ENCODE measurements at places on chromosomes 16 and 17.
A peak's percentile ranks its signal among the peaks of the same experiment; 100 is the strongest.

DNA sequence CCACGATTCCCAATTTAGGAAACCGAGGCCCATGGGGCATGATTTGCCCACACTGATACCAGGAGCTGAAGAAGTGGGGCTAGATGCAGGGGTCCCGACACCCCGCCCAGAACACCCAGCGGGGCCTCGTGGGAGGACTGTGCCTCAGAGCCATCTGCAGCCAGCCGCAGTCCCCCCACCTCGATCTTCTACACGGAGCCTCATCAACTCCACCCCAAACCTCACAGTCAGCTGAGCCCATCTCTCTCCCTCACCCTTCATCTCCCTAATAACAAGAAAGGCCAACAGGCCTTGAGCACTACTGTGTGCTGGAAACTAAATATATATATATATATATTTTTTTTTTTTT, 4.2 kb downstream of the ITGAE start:
- peak; percentile 61 for DNase-seq

DNA sequence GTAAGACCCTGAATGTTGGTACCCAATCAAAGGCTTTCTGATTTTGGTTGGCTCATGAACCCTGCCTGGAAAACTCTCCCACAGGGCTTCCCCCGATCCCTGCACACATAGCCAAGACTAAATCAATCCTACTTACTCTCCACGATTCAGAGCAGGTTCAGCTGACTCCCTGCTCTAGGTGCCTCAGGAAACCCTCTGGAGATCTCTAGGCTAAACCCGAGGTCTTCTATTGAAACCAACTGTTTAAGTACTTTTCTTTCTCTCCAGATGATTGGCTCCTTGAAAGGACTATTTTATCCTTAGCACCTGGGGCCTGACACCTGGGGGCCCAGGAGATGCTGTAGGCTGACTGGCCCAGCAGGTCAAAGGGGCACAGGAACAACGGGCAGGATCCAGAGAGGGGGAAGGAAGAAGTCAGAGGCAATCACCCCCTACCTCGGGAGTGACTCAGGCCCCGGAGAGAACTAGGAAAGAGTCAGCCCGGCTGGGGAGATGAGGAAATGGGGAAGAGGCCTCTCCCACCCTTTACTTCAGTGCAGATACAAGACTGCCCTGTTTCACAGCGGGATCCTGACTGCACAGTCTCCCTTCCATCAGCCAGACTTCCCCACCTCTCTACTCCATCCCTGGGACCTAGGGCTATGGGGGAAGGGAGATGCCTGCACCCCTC, 2.0 kb downstream of the TBC1D10B start:
- no peak for DNase-seq

DNA sequence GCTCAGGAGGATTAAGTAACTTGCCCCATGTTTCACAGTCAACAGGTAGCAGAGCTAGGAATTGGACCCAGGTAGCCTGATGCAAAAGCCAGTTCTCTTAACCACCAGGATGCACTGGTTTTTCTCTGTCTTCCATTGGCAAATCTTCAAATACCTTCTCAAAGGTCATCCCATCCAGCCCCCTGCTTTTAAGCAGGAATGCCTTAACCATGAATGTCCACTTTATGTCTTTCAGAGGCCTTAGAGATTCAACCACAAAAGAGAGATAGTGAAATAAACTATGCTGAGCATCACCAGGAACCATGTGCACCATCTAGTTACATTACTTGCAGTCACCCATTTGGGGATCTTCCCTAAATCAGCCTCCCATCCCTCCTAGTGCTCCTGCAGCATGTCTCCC, 94.3 kb downstream of the C17orf67 start:
- DNase-seq, result no peak

GRCh38 chr16:17228048-17228707, 242.6 kb downstream of the XYLT1 start:
- no peak for DNase-seq

GRCh38 chr17:78022425-78022824, 63.9 kb downstream of the TNRC6C start:
- no peak for DNase-seq

DNA sequence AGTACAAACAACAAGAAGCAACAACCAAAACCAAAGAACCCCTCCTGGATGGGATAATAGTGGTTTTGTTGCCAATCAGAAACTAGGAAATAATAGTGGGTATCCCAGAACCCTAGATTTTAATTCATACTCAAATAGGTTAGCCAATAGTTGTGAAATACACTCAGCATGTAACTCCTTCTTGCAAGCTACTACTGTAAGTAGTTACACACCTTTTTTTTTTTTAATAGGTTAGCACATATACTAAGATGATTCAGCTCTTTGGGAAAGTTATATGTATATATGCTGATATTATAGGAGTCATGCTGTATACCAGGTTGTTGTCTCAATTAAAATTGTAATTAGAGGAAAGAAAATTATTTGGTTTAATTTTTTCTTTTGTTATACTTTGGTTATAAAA, 92.5 kb upstream of the HAS3 start:
- no peak for DNase-seq
